ENCODE measurements at places on chromosomes 7 and 10.

- DNase-seq, result no peak
Measured at GRCh38 chr7:28028471-28028870, 152.1 kb downstream of the JAZF1 start.

DNA sequence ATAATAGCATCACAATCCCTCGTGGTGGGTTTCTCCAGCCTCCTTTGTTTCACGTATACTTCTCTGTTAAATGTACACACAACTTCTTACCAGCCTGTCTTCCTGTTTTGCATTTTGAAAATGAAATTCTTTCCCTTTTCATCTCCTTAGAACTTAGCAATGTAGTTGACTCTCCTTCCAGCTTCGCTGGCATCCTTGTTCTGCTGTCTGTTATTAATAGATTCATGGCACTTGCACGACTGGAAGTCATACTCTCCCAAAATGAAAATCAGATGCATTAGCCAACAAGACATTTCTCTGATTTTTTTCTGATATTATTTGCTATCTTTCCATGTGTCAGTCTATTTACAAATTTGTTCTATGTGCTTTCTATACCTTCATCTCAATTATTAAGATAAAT is 3.0 kb upstream of the CREB3L2 start:
- no peak for DNase-seq

DNA sequence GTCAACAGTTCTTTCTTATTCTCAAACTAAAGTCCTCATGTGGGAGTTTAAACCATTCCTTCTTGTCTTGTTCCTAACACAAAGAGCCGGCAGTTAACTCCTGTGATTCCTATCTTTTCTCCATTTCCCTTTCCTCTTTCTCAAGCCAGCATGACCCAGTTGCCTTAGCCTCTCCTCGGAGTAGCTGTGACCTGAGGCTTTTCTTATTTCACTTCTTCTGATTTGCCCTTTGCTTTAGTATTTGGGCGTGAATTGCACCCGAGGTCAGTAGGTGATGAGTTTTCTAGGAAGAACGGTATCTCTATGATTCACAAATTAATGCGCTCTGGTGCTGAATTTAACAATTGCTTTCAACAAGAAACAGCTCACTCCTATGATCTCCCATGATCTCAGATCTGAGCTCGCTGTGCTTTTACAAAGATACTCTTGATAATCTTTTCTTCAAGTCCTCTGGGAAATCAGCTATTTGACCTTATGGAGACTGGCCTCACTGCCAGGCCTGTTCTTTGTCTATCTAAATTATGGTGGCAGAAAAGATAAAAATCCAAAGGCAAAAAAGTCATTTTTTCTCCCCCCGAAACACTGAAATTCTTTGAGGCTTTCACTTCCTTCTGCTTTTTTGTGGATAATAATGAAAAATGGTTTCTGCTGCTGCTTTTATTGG is 184.6 kb downstream of the JCAD start:
- no peak for DNase-seq

DNA sequence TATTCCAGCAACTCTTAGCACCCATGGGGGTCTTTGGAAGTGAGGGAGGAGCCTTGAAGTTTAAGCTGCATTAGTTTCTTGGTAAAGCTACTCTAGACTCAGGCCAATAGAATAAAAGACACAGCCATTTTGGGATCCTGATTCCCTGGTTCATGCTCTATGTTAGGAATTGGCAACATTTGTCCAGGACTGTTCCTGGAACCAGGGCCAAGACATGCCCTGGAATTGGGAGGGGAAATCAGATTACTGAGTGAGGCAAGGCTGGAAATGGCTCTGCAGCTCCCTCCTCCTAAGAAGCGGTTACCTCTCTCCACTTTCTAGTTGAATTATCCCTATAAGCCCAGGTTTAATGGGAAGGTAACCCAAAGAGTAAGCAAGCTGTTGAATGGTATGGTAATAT is 14.2 kb upstream of the BMPR1A start:
- no peak for DNase-seq

GRCh38 chr7:116231949-116232348 is 21.6 kb downstream of the TES start:
- DNase-seq, result peak; percentile 74

DNA sequence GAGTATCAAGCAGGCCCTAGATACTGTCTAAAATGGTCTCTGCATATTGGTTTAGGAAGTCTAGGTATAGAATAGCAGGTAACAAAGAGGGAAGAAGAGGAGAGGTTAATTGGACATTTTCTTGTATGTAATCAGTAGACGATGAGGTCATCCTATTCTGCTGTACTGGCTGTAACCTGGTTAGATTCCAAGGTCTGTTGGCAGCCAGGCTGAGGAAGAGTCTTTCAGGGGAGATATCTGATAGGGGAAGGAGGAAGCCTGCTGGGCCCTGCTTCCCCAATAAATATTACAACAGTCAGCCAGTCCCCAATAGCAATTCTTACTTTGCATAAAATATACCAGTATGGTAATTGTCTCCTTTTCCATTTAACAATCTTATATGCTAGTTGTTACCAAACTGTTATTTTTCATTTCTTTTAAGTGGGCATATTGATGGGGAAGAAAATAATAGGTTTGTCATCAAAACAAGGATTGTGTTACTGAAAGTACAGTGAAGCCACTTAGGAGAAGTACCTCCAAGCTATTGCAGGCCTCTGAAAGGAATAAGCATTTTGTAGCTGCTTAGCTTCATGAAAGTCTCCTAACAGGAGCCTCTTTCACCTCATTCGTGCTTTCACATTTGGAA is 186.4 kb downstream of the LRRC4 start:
- DNase-seq, result peak; percentile 59

- peak; percentile 68 for DNase-seq
Measured at GRCh38 chr10:108904163-108904838, 1019.0 kb downstream of the XPNPEP1 start.

GRCh38 chr7:552868-553635 is 33.4 kb upstream of the PDGFA start:
- no peak for DNase-seq

DNA sequence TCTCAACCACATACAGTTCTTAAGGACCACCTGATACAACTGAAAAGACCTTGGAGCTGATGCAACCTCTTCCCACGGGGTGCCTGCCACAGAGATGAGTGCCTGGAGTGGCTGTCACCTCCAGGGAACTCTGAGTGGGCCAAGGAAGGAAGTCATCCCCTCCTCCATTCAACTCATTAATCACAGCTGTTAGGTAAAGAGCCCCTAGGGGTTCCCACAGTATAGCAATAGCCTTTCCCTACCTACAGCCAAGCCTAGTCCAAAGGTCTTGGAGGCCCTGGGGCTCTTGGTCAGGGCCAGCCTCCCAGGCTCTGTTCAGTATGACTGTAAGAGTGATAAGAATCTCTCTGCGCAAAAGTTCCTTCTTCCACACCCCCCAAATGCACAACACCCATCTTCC is 70.4 kb upstream of the NFE2L3 start:
- DNase-seq, result no peak

- no peak for DNase-seq
Measured at GRCh38 chr7:31337002-31337565, 3.4 kb downstream of the NEUROD6 start.

DNA sequence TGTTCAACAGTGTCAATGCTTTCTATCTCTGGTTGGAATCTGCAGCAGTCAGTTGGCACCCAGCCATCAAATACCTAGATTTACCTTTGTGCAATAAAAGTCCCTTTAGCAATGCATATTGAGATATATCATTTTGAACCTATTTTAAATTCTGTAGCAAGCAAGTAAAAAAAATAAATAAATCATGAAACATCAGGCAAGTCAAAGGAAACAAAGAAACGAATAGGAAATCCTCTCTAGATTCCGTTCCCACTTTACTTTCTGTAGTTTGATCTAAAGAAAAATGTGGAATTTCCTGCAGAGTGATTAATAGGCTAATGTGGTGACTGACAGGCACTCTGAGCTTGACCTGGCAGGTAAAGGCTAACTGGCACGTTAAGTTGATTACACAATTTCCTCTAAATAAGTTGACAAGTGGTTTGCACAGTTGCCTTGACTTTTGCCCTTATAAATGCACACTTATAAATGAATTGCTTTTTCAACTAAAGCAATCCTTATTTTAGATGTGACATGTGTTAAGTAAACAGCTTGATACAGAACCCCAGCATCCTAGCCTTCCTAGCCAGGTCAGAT is 208.1 kb upstream of the TCF7L2 start:
- no peak for DNase-seq

GRCh38 chr10:43371418-43371817 is at the start of gene FXYD4:
Gene FXYD4 (plus strand): TSS chr10:43371636. CDS start chr10:43373747, 2,111 bp downstream.
- no peak for DNase-seq

GRCh38 chr10:91452063-91452462 is 41.9 kb downstream of the HECTD2 start:
- no peak for DNase-seq

DNA sequence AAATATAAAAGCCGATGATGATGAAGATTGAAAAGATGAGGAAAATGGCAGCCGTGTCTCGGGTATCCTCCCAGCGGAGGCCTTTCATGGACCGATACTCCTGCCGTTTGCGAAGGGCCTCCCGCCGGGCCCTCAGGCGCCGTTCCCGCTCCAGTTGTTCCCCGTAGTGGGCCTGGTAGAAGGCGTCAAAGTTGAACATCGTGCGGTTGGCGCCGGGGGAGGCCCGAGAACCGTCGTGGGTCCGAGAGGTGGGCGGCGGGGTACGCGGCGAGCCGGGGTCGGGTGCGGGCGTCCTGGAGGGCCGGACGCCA is 553 bp downstream of the DNAJC30 start:
- DNase-seq, result no peak

DNA sequence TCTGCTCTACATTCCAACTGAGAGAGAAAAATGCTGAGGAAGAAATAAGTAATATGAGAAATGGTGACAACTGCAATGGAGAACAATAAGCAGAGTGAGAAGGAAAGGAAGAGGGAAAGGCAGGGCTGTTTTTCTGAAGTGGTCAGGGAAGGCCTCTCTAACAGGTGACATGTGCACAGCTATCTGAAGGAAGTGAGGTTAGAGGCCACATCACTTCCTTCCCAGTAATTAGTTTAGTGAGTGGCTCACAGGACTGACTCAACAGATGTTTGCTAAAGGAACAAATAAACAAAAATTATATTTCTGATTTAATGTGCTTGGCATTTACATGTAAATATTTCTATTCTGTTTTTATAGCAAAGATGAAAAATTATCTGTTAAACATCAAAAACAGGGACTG is 77.9 kb downstream of the ARHGAP21 start:
- peak; percentile 41 for DNase-seq

- no peak for DNase-seq
Measured at GRCh38 chr7:671415-672042, 55.0 kb upstream of the DNAAF5 start.

DNA sequence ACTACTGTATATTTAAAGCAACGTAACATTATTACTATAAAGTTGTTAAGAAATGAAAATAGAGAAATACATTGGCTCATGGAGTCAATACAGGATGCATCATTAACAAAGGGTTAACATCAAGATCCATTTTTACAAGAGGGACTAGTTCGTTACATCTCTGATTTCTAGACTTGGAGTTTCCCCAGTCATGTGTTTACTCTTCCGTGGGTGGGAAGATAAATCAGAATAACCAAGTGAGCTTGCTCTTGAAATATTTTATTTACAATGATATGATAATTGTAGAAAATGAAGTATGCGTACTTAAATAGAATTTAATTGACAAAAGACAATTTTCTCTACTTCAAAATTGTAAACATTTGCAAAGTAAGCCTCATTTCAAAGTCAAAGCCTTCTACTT is 1.0 kb upstream of the PRKAR2B start:
- DNase-seq, result no peak

GRCh38 chr10:75265856-75266255 is 30.1 kb upstream of the COMTD1 start:
- no peak for DNase-seq

DNA sequence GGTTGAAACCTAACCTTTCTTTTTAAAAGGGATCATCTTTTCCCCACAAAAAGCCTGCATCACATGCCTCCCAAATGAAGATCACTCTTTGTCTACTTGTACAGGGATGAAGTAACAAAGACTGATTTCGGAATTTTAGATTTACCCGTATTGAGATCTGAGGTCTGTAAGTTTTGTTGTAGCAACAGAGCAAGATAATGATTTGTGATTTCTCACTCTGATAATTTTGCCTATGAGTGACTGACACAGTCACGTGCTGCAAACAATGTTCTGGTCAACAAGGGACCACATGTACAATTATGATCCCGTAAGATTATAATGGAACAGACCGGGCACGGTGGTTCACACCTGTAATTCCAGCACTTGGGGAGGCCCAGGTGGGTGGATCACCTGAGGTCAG is 31.3 kb downstream of the ARL5B start:
- DNase-seq, result no peak

GRCh38 chr10:84521013-84521412 is 192.6 kb downstream of the CCSER2 start:
- no peak for DNase-seq

- no peak for DNase-seq
Measured at GRCh38 chr7:147937428-147937827, 653.1 kb upstream of the C7orf33 start.

- DNase-seq, result peak; percentile 76
Measured at GRCh38 chr7:94367949-94368348, 26.7 kb upstream of the COL1A2 start.

GRCh38 chr7:27434756-27435400 is 192.3 kb downstream of the EVX1 start:
- peak; percentile 35 for DNase-seq

DNA sequence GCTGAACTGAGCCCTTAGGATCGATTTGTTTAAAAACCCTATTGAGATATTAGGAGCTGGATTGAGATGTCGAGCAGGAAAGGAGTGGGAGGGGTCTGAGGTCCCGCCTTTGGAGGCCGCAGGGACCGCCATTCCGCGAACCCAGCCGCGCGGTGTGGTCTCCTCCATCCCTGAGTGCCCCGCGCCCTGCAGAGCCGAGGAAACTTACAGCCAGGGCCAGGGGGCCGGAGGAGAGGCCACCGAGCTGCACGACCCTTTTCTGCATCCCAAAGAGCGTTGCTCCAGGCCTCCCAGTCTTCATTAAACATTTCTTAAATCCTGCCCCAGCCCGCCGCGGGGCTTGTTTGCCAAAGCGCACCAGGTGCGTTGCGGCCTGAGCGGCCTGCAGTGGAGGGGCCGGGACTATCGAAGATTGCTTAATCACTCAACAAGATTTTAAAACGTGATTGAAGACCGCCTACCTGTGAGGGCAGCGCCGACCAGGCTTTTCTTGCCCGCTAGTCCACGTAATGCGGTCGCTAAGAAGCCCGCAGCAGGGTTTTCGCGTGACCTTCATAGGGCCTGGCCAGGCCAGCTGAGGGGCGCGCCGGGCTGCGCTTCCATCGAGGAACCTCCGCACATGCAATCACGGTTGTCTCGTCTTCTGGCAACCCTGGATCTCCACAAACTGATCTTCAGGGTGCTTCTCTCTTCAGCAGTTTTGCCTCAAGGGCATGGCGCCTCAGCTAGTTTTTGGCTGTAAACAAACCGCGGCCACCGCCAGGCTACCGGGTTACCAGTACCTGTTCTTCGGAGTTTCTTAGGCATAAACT is 2.0 kb upstream of the CTBP2 start:
- no peak for DNase-seq

GRCh38 chr7:69682518-69682917 is 84.2 kb downstream of the AUTS2 start:
- DNase-seq, result no peak

GRCh38 chr10:85231534-85232270 is 903.3 kb downstream of the CCSER2 start:
- no peak for DNase-seq

Measured in fibroblast of mammary gland (primary cell).